ENCODE measurements at places on chromosomes 7 and 10. TPM values are rescaled to one million over a fixed set of nuclear protein-coding genes. Genes with fewer than 3 reads are reported as not detected.

GRCh38 chr10:82245906-82246560, 371.0 kb downstream of the NRG3 start:
- no peak for DNase-seq

DNA sequence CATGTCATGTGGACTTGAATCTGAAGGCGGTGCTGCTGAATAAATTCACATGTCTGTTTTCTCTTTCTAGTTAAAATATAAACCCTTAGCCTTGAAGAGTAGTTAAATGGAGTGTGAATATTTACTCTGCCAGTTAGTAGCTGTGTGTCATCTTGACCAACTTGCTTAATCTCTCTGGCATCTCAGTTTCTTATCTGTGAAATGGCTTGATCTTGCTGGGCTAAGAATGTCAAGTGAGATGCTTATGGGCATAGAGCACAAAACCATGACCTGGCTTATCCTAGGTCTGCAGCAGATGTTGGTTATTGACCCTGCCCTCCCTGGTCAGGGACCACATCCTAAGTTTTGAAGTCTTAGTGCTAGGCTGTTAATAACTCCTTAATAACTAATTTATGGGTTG, 16.6 kb downstream of the ARID5B start:
- DNase-seq = no peak

GRCh38 chr10:96092999-96093767, 36.9 kb upstream of the ZNF518A start:
- no peak for DNase-seq

DNA sequence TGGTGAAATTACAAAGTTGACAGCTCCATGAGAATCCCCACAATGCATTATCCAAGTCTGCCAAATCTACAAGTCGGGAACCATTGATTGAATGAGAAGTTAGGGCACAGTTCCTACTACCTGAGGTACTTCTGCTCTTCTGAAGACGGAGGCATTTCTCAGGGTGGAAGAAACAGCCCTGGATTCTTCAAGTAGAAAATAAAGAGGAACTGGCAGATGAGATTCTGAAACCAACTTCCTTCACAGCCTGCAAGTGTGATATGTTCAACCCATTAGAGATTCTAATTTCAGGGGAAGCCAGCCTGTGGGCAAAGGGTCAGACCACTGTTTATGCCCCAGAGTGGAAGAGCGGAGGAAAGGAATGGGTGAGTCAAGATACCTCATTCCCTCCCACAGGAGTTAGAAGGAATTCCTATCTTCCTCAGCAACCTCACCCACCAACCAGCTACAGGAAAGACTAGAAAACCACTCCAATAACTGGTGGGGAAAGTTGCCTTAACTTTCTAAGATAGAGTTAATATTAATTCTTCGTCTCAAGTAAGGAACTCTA, 50.5 kb upstream of the BMPER start:
- no peak for DNase-seq

GRCh38 chr10:25815999-25816768, 117.8 kb upstream of the MYO3A start:
- no peak for DNase-seq

DNA sequence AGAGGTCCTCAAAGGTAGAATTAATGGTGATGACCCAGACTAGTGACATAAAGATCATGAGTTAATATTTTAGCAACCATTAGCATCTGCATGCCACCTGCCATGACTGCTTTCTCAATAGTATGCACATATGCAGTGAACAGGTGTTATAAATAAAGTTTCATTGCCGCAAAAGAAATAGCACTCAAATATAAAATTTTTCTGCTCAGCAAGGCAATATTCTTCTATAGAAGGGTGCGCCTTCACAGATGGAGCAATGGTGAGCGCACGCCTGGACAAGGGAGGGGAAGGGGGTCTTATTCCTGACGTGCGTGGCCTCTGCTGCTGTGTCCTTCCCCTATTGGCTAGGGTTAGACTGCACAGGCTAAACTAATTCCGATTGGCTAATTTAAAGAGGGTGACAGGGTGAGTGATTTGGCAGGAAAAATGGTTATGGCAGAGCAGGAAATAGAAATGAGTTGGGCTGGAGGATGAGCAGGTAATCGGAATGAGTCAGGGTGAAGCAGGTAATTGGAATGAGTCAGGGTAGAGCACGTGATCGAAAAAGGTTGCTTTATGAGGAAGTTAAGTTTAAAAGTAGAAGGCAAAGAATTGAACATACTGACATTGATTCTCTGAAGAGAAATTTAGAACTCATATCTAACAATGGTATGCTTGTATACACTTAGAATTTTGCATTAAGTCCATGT, 24.7 kb upstream of the TRIM24 start:
- no peak for DNase-seq

GRCh38 chr7:19114551-19114855, 2.9 kb downstream of the TWIST1 start:
- no peak for DNase-seq

Gene GIMAP7
- 7.4 TPM for total RNA-seq

GRCh38 chr7:135661311-135662122, 797 bp upstream of the STMP1 start:
- no peak for DNase-seq

DNA sequence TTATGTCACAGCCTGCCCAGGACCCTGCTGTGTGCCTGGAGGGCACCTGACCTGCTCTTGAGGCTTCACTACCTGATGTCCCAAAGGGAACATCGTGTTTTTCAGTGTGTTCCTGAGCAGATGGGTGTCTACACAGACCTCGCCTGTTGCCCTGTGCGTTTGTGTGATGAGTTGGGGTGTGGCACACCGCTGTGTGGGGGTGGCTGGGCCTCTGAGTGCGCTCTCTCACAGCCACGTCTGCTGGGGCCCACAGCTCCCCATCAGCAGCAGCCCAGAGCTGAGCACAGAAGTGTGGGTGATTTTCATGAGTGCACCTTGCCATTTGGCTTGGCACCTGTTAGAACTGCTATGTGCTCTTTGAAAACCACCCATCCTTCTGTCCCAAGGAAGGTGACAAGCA, 121.5 kb downstream of the NKX6-2 start:
- DNase-seq = no peak

Gene AGMO
- 52.8 TPM for total RNA-seq

GRCh38 chr10:4671451-4672145, 154.4 kb upstream of the AKR1E2 start:
- no peak for DNase-seq

Gene MORN4
- 7.5 TPM for total RNA-seq
